ENCODE measurements at places on chromosomes 5 and 9. TPM values are rescaled to one million over a fixed set of nuclear protein-coding genes. Genes with fewer than 3 reads are reported as not detected.

SVEP1 gene
- total RNA-seq = 16.9 TPM

DNA sequence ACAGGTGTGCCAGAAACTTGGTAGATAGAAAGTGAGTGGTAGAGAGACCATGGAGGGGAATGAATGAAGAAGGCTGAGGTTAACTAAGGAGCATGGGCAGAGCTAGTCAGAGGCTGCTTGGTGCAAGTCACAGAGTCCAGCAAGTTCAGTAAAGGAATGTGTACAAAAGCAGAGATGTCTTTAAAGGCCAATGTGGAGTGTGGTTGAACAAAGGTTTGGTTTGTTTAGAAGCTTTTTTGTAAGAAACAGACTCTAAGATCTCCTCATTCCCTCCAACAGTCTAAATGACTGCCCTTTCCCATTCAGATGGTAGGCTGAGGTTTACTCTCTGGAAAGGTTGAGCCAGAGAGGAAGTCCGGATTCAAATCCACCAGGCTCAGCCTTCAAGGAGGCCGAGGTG, 84.2 kb downstream of the TNC start:
- no peak for DNase-seq

DNA sequence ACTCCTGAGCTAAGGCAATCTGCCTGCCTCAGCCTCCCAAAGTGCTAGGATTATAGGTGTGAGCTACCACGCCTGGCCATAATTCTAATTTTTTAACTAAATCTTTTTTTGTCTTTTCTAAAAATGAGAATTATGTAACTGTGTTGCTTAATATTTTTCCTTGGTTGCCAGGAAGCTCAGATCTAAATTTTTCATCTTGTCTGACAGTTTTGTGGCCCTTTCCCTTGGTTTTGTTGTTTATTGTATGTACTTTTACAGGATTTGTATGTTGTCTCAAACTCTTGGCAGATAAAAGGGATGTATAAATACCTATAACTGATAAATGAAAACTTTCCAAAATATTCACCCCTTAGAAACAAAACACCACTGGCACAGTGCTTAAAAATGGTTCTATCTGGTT, 88.2 kb upstream of the KLF9 start:
- no peak for DNase-seq

SPATA31E1 gene
- not detected for total RNA-seq

All from left colon (tissue), 2 donors.